Effector CD4-positive, alpha-beta T cell (primary cell): ENCODE measurements at places on chromosomes 3 and 15.
A peak's percentile ranks its signal among the peaks of the same experiment; 100 is the strongest.

GRCh38 chr3:177481329-177481728 is 284.0 kb upstream of the TBL1XR1 start:
- no peak for DNase-seq

DNA sequence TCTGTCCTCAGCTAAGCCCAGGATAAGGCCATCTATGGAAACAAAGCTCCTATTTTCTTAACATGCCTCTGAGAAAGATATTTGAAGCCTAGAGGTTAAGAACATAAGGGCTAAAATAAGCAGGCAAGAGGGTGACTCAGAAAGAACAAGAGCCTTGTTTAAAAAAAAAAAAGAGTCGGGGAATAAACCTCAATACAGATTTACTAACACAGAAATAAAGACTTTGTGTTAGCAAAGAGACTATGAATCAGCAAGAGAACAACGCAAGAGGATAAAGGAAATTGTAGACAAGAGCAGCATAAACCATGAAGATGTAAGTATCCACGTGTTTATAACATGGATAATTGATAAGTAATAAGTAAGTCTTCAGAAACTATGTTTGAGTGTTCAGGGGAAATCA is 36.0 kb downstream of the RAB27A start:
- DNase-seq: no peak

- no peak for DNase-seq
These were observed 84.4 kb downstream of the SLMAP start for GRCh38 chr3:57840473-57840872.

GRCh38 chr3:31848163-31848818 is 132.8 kb downstream of the OSBPL10 start:
- DNase-seq: no peak

GRCh38 chr3:3134750-3135448 is 8.2 kb downstream of the TRNT1 start:
- no peak for DNase-seq

- no peak for DNase-seq
These were observed 49.5 kb downstream of the HMG20A start for GRCh38 chr15:77470235-77470634.

DNA sequence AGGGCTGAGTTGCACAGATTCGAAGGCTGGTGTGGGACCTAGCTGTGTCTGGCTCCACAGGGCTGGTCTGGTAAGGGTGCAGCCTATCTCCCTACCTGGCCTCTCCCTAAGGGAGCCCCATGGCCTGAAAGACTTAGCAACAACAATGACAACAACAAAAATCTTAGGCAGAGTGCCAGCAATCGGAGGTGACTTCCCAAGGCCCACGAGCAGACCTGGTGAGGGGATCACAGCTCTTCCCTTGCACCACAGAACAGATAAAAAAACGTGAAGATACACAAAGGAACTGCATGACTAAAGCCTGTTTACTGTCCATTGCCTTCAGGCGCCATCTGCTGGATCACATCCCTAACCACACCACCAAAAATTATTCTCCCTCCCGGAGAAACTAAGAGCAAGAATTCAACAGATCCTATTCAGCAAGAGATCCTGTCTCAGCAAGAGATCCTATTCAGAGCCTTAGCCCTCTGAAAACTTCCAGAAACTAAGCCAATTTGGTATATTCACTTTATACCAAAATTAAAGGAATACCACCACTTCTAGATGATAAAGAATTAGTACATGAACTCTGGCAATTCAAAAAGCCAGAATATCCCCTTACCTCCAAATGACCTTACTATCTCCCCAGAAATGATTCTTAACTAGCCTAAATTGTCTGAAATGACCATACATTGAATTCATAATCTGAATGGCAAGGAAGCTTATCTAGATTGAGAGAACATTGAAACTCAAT is 24.1 kb upstream of the OR5K4 start:
- peak; percentile 21 for DNase-seq

GRCh38 chr15:57527382-57528091 is 64.2 kb upstream of the MYZAP start:
- DNase-seq: no peak

DNA sequence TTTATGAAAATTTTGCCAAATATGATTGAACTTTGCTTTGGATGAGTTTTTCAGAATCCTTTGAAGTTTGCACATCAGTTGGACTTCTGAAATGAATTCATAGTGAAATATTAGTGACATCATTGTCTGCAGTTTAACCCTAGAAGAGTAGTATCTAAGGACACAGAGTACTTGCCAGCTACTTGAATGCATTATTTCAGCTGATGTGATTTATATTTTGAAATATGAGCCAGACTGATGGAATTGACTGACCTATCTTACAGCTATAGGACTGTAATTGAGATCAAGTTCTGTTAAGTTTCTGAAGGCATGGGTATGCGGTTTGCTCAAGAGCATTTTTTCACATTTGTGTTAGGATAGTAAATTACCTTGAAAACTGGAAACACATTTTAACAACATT is 51.2 kb downstream of the LYSMD4 start:
- DNase-seq: no peak

DNA sequence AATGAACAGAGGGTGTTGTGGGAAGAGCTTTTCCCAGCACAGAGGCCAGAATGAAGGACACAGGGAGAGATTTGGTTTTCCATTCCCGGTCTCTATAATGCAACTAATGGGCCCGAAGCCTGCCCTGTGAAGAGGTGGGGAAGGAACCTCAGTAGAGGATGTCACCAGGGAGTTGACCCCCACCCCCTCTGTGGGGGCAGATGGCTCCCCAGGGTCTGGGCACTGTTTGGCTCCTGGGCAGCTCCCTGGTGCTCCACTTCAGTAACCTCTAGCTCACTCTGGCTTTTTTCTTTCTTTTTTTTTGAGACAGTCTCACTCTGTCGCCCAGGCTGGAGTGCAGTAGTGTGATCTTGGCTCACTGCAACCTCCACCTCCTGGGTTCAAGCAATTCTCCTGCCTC is 109.1 kb upstream of the DLG1 start:
- no peak for DNase-seq

DNA sequence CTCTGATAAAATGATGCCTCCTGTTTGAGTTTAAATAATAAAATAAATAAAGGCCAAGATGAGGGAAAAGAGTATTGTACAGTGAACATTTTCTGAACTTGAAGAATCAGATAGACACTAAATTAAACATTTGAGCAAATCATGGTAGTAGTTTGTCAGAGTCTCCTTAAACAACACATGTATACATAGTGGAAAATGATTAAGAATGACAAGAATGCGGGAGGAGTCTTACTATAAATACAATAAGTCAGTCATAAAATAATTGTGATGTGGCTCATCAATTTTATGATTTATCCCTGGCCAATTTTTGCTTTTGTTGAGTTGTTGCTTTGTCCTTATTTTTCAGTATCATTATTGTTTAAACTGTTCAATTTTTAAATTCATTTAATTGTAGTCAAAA is 158.0 kb upstream of the TMC3 start:
- DNase-seq: no peak

- DNase-seq: no peak
These were observed 389.7 kb upstream of the MDFIC2 start for GRCh38 chr3:70702132-70702531.

DNA sequence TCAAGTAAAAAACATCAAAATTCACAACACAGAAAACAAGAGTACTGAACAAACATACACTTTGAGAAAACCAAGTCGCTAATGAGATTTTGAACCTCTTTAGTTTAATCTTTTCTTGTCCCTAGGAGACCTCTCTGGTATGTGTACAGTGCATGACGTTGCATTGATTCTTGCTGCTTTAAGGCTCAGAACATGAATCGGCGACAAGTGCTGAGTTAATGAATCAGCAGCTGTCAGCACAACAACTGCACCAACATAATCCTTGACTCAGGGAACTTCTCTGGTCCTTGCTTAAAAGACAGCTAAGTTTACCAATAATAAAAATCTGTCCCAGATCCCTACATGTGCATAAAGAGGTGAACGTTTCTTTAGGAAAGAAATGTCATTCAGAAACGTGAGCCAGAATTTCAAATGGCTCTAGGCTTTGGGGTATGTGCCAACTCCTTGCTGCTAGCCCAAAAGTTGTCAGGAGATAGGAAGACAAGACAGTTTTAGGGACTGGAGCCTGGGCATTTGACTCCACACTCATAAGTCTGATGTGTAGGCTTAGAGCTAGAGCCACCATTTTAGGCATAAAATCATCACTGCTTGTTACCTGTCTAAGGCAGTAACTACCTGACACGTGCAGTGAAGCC is 86.9 kb downstream of the IL5RA start:
- no peak for DNase-seq

DNA sequence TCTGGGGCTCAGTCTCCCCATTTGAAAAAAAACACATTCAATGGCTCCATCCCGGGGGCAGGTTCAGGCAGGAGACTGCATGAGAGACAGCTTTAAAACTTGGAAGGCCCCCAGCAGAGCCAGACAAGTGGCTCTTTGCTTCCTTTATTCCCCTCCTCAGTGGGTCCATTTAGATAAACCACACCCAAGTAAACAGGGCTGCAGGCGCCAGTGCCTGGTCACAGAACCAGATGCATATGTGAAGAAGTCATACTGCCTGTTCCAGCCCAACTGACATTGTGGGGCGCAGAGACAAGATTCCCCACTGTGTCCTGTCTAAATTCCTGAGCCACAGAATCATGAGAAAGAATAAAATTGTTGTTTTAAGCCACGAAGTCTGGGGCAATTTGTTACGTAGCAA is 9.0 kb downstream of the FBN1 start:
- no peak for DNase-seq

GRCh38 chr3:110533089-110533488 is 538.5 kb upstream of the NECTIN3 start:
- no peak for DNase-seq

- no peak for DNase-seq
These were observed 70.5 kb downstream of the FEM1B start for GRCh38 chr15:68348081-68348480.

- DNase-seq: no peak
These were observed 19.9 kb downstream of the SMAD3 start for GRCh38 chr15:67085237-67085817.

DNA sequence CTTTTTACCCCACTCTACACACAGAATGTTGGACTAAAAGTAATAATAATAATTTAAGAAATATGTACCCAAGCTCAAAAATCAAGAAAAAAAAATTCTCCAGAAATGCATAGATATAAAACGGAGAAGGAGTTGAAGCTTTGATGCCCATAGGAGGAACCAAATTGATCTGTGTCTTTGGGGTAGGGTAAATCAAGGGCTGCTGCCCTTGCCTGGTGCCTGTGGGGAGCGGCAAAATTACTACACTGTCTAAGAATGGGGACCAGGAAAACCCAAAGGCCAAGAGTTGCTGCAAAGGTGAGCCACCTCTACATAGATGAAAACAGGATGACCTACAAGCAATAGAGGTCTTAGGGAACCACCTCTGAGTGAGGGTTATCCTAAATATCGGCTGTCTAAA is 56.0 kb upstream of the SPPL2A start:
- no peak for DNase-seq

GRCh38 chr15:26095710-26096330 is 232.7 kb upstream of the ATP10A start:
- no peak for DNase-seq

DNA sequence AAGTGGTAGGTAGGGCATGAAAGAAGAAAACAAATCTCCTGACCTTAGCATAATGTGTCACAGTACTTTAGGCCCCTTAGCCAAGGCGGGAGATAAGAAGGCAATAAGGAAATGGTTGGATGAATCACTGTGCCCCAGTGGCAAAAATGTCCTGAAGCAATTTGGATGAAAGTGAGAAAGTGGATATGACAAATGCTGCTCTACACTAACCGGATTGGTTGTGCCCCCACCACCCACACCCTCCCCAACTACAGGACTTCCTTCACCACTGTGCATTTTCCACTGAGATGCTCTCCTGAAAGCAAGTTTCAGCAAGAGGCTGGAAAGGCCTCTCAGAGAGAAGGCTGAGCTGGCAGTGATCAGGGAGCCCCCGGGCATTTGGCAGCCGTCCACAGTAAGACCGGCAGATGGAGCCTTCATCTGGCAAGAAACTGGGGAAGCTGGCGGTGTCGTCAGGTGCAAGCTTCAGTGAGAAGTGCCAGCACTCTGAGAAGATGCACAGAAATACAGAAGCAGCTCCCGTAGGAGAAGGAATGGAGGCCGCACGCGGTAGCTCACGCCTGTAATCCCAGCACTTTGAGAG is 63.8 kb downstream of the ATP1B3 start:
- no peak for DNase-seq

- DNase-seq: no peak
These were observed 151.6 kb upstream of the CGNL1 start for GRCh38 chr15:57224664-57225063.

- no peak for DNase-seq
These were observed 68.0 kb upstream of the PTPRG start for GRCh38 chr3:61493339-61493738.

DNA sequence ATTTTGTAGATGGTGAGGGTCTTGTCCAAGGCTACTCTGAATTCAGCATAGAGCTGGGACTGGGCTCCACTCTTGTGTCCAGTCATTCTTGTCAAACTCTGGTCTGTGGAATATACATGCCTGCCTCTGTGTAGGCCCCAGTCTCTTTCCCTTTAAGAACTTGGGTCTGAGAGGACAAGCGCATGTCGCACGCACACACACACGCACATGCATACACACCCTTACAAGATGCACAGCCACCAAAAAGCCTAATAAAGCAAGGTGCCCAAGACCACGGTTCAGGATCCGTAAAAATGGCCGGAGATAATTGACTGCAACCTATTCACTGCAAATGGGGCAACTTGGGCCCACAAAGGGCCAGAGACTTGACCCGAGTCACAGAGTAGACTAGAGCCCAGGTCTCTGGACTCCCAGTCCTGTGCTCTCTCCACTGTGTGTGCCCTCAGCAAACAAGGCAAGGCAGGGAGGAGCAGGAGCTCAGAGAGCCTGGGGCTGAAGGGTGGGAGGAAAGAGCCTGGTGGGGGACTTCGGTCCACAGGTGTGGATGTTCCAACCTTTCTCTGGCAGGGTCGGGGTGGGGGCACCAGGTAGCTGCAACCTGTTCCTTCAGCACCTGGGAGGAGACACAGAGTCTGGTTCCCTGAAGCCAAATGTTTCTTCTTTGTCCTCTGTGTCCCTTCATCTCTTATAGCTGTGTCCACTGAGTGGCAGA is 914 bp upstream of the PAQR5 start:
- no peak for DNase-seq

GRCh38 chr3:50155891-50156290 is 767 bp downstream of the SEMA3F start:
- no peak for DNase-seq

DNA sequence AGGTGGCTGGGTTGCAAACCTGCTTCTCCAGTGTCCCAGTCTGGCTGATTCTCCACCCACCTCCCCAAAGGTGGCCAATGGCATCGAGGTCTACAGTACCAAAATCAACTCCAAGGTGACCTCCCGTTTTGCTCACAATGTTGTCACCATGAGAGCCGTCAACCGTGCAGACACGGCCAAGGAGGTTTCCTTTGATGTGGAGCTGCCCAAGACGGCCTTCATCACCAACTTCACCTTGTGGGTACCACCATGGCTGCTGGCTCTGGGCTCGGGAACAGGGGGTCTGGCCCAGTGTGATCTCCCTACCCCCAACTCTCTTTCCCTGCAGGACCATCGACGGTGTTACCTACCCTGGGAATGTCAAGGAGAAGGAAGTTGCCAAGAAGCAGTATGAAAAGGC is 1.8 kb downstream of the ITIH3 start:
- DNase-seq: no peak

DNA sequence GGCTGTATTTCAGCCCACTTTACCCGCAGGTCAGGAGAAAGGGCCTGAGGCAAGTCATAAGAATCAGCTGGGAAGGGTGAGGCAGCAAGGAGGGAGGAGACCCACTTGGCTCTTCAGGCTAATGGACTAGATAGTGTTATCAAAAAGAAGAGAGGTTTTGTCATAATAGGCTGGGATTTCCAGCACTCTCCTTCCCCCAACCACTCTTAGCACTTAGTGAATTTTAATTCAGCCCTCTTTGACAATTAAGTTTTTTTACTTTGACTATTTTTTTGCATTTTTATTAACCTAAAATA is 771 bp downstream of the MPI start:
- no peak for DNase-seq
